ENCODE measurements at places on chromosomes 11 and 22.
A peak's percentile ranks its signal among the peaks of the same experiment; 100 is the strongest.

GRCh38 chr22:37290737-37291136 lies 8.4 kb downstream of the CYTH4 start:
- peaks cover 92% of the 10 kb centered on the region for H3K36me3 ChIP-seq
- no peak overlapping the region for H3K4me3 ChIP-seq
- no peaks in the 10 kb centered on the region for H3K27me3 ChIP-seq

DNA sequence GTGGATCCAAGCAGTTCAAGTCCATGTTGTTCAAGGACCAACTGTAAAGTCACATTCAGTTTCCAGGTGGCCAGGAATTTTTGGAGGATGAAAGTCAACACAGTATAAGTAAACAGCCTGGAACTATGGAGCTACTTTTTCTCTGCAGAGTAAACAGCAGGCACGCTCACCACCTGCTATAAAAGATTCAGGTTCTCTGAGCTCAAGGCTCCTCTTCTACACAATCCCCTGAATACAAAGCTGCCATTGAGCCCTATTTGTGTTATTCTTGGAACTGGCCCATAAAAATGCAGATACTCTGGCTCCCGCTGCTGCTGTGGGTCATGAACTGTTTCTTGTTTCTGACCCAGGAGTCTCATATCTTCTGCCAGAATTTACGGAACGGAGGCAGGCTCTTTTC lies 56.9 kb upstream of the PRR5 start:
- peaks cover 43% of the 10 kb centered on the region for H3K27me3 ChIP-seq
- no peaks in the 10 kb centered on the region for H3K4me1 ChIP-seq
- DNase-seq = no peak
- H3K27ac ChIP-seq = no peak overlapping the region

- H3K4me3 ChIP-seq = no peak overlapping the region
- peaks cover 2% of the 10 kb centered on the region for H3K36me3 ChIP-seq
- H3K4me1 ChIP-seq = peaks cover 22% of the 10 kb centered on the region
Observed at GRCh38 chr11:62928011-62928410, 6.8 kb upstream of the CHRM1 start.

- DNase-seq = no peak
- no peaks in the 10 kb centered on the region for H3K36me3 ChIP-seq
- H3K4me3 ChIP-seq = no peak overlapping the region
- H3K27me3 ChIP-seq = peaks cover 71% of the 10 kb centered on the region
- no peak overlapping the region for H3K27ac ChIP-seq
Observed at GRCh38 chr11:116503216-116504160, 269.3 kb downstream of the BUD13 start.

- H3K27ac ChIP-seq = no peak overlapping the region
- DNase-seq = no peak
- peaks cover 4% of the 10 kb centered on the region for H3K36me3 ChIP-seq
- no peak overlapping the region for H3K4me3 ChIP-seq
- H3K27me3 ChIP-seq = peaks cover 12% of the 10 kb centered on the region
- H3K4me1 ChIP-seq = peaks cover 18% of the 10 kb centered on the region
Observed at GRCh38 chr11:14067686-14068085, 105.2 kb downstream of the SPON1 start.

- no peak overlapping the region for H3K27ac ChIP-seq
- DNase-seq = no peak
- no peaks in the 10 kb centered on the region for H3K36me3 ChIP-seq
- H3K27me3 ChIP-seq = no peaks in the 10 kb centered on the region
Observed at GRCh38 chr11:40825201-40825834, 634.1 kb downstream of the LRRC4C start.

- H3K27ac ChIP-seq = no peak overlapping the region
- H3K4me3 ChIP-seq = no peak overlapping the region
- no peaks in the 10 kb centered on the region for H3K27me3 ChIP-seq
- peaks cover 28% of the 10 kb centered on the region for H3K4me1 ChIP-seq
Observed at GRCh38 chr11:71459076-71459766, 6.2 kb downstream of the NADSYN1 start.

GRCh38 chr11:66510990-66511339 lies 530 bp downstream of the BBS1 start:
- no peaks in the 10 kb centered on the region for H3K27me3 ChIP-seq
- H3K4me1 ChIP-seq = peaks cover 25% of the 10 kb centered on the region
- DNase-seq = no peak
- peaks cover 14% of the 10 kb centered on the region for H3K36me3 ChIP-seq
- H3K4me3 ChIP-seq = peak overlapping the region; percentile 89

Measured in activated naive CD4-positive, alpha-beta T cell treated with anti-CD3 and anti-CD28 coated beads, Interleukin-2, amount 10 ng/mL, durations not matched to agents 7 days and 5 days (primary cell).